ENCODE measurements at places on chromosomes 1 and 21. TPM values are rescaled to one million over a fixed set of nuclear protein-coding genes. Genes with fewer than 3 reads are reported as not detected.

TEX38 gene
- total RNA-seq = not detected

AKT3 gene
- total RNA-seq = 20.6 TPM

DNAJC11 gene
- total RNA-seq = 74.0 TPM

PLPP3 gene
- 117 TPM for total RNA-seq

PLEKHG5 gene
- 16.8 TPM for total RNA-seq

TAL1 gene
- 3.8 TPM for total RNA-seq

CDC14A gene
- total RNA-seq = 3.6 TPM

SLFNL1 gene
- total RNA-seq = 0.22 TPM

VHLL gene
- total RNA-seq = not detected

GRCh38 chr1:2494323-2494693, 18.2 kb downstream of the PLCH2 start:
- DNase-seq = no peak

DNA sequence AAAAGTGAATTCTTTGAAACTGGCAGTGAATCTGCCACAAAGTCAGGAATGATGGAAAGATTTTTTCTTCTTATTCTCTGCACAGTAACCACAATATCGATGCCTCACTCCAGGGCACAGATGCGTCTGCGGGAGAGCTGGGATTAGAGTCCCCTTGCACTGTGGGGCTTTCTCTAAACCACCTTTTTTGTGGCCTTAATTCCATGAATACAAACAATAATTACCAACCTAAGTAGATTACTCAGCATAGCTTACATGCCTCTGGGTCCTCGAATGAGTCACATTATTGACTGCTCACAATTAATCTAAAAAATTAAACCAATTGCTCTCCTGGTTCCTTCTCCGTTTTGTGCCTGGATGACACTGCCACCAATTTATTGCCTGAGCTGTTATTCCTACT, 125.8 kb downstream of the KAZN start:
- no peak for DNase-seq

- peak; percentile 71 for DNase-seq
Measured at GRCh38 chr1:52842643-52843310, at the start of gene ZYG11A. ZYG11A (plus strand) TSS chr1:52842760; CDS start chr1:52842884, 124 bp downstream.

- DNase-seq = no peak
Measured at GRCh38 chr1:148333875-148334338, 149.2 kb downstream of the PPIAL4G start.

DNA sequence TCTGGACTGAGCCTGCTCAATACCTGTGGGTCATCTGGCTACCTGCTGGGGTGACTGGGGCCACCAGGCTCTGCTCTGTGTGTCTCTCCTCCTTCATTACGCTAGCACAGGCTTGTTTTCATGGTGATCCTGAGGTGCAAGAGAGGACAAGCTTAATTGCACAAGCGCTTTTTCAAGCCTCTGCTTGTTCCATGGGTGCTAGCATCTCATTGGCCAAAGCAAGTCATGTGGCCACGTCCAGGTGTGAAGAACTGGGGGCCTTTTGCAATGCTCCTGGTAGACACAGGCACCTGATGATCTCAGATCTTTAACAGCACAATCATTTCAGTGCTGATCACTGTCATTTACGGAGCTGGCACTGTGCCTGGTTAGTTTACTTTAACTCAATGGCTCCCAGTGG, 114.6 kb downstream of the KAZN start:
- no peak for DNase-seq

DNA sequence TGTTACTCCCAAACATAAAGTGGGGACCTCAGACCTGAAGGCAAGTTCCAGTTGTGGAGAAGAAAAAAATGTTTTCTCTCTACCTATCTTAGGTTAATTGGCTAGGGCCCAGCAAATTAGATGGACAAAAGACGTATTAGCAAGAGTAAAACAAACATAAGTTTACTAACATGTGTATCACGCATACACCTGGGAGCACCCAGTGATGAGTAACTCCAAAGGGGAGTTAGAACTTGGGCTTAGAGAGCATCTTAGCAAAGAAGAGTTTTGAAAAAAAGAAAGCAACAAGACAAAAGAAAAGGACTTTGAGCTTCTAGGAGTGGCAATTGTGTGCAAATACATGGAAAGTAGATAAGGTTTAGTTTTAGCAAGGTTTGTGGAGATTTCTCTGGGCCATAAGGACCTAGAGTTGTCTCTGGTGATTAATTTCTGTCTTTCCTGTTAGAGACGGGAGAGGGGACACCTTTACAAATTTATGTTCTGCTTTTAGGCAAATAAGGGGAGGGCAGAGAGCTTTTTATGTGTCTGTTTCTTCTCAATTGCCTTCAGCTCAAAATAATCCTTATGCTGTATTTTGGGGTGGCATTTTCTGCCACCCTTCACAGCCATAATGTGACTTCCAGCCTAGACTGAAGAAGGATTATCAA, 76.7 kb upstream of the PTGFRN start:
- DNase-seq = no peak

GRCh38 chr21:37983336-37984095, 67.3 kb upstream of the KCNJ6 start:
- DNase-seq = no peak

DNA sequence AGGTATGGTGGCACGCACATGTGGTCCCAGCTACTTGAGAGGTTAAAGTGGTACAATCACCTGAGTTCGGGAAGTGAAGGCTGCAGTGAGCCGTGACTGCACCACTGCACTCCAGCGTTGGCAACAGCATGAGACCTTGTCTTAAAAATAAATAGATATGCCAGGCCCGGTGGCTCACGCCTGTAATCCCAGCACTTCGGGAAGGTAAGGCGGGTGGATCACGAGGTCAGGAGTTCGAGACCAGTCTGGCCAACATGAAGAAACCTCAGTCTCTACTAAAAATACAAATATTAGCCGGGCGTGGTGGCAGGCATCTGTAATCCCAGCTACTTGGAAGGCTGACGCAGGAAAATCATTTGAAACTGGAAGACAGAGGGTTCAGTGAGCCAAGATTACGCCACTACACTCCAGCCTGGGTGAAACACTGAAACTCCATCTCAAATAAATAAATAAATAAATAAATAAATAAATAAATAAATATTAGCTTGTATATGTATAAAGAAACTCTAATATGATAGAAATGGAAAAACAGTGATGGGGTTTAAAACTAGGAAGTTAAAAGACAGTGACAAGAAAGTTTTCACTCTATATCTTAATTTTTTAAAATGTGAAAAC, 18.8 kb downstream of the GATAD2B start:
- DNase-seq = no peak

DNA sequence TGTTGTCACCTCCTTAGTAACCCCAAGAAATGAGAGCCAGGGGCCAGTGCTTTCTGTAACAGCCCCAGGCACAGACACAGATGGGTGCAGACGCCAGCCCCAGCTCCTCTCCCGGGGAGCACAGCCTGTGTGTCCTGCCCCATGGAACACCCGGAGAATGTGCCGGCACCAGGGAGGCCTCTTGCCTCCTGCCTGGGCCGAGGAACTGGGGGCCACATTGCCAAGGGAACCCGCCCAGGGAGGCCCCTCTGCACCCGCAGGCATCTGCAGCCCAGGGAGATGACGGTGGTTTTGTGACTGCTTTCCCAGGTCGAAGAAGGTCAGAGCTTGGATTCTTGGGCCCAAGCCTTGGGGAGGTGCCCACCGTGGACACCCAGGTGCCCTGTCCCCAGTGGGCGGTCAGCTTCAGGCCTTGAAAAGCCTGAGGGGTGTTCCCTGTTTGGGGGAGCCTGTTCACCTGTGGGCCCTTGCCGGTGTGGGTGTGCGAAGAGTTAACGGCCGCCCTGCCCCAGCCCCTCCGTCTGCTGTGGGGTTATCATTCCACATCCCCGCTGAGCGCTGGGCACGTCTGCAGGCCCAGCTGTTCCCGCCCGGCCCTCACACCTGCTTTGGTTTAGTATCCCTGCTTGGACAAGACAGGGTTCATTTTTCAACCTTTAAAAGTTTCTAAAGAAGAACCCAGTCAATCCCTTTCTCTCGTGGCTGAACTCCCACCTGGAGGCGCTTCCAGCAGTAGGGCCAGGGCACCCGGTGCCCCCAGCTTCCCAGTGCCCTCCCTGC, 62.5 kb downstream of the MORN1 start:
- DNase-seq = no peak

DNA sequence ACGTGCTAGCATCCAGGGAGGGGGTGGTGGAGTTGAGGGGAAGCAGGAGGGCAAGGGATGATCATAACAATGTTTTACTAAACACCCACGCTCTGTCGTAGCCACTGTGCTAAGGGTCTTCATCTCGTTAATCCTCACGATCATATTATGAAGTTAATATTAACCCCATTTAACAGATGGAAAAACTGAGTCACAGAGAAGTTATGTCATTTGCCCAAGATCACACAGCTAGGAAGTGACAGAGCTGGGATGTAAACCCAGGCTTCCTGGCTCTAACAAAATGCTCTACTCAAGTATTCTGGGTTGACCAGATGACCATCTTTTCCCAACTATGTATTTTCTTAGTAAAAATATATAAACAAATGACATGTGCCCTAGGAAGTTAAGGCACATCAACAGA, 88.7 kb downstream of the TAS1R2 start:
- DNase-seq = no peak

- DNase-seq = no peak
Measured at GRCh38 chr1:99677416-99677815, 31.5 kb downstream of the PALMD start.

GRCh38 chr1:206706298-206706791, 21.6 kb downstream of the MAPKAPK2 start:
- DNase-seq = no peak

- DNase-seq = no peak
Measured at GRCh38 chr1:64923294-64923718, 43.0 kb downstream of the JAK1 start.

- no peak for DNase-seq
Measured at GRCh38 chr1:2496087-2496622, 20.1 kb downstream of the PLCH2 start.

GRCh38 chr1:44265656-44266358, 52.5 kb downstream of the DMAP1 start:
- DNase-seq = no peak

GRCh38 chr1:153985341-153985912, 712 bp downstream of the RAB13 start:
- DNase-seq = peak; percentile 60

- no peak for DNase-seq
Measured at GRCh38 chr1:109094377-109094803, 3.8 kb downstream of the TMEM167B start.

DNA sequence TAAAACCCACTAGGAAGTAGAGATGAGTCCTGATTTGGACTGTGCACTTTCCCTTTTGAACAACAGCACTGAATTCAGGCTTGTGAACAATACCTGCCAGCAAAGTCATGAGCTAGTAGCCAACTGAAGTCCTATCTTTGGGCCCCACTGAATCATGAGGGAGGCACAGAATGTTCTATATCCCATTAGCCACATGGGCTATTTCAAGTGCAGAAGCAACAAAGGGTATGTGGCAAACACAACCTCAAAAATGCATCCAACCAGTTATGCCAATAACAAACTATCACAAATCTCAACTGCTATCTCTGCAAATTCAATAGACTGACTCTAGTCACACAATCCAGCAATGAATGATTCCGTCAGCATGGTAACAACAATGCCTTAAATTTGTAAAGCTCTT, 276.0 kb downstream of the MRPL39 start:
- DNase-seq = no peak

- no peak for DNase-seq
Measured at GRCh38 chr1:180909462-180909976, 3.2 kb upstream of the KIAA1614 start.

DNA sequence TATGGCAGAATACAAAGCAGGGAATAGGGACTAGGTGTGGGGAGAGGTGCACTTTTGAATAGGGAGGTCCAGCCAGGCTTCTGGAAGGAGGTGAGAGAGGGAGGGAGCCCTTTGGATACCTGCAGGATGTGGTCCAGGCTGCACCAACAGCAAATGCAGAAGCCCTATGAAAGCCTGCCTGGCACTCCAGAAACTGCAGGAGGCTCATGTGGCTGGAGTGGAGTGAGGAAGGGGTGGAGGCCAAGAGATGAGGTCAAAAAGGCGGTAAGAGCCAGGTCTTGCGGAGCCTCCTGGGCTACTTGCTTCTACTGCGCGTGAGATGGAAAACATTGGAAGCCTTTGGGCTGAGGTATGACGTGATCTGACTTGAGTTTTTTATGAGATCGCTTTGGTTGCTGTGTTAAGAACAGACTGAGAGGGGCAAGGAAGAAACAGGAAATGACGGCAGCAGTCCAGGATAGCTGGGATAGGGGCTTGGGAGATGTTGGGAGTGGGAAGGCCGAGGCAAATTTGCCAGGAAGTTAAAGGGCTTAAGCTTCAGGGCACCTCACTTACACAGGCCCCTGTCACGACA, 4.4 kb upstream of the BATF3 start:
- DNase-seq = no peak

- DNase-seq = peak; percentile 58
Measured at GRCh38 chr1:109274533-109275476, 8.1 kb downstream of the PSRC1 start.

DNA sequence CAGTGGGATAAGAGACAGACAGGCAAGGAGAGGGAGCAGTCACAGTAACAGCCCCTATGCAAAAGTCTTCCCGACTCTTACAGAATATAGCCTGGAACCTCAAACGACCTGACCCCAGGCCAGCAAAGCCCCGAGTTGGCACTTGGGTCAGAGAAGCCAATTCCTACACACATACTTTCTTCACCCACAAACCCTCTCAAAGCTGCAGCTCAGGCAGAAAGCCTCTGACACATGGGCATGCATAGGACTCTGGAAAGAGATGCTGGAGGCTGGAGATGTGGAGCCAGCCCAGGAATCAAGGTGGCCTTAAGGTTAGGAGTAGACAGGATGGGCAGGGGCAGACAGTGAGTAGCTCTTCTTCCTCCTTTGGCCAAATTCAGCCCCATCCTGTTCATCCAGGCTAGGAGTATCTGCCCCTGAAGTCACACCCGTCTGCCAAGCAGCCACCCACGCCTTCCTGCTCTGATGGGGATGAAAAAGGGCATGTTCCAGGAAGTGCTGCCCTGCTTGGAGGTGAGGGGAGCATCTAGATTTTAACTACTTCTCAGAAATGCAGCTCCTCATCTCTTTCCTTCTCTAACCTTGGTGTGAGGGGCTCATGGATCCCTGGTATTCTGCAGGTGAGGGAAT, 7.8 kb downstream of the SLC41A1 start:
- DNase-seq = no peak

DNA sequence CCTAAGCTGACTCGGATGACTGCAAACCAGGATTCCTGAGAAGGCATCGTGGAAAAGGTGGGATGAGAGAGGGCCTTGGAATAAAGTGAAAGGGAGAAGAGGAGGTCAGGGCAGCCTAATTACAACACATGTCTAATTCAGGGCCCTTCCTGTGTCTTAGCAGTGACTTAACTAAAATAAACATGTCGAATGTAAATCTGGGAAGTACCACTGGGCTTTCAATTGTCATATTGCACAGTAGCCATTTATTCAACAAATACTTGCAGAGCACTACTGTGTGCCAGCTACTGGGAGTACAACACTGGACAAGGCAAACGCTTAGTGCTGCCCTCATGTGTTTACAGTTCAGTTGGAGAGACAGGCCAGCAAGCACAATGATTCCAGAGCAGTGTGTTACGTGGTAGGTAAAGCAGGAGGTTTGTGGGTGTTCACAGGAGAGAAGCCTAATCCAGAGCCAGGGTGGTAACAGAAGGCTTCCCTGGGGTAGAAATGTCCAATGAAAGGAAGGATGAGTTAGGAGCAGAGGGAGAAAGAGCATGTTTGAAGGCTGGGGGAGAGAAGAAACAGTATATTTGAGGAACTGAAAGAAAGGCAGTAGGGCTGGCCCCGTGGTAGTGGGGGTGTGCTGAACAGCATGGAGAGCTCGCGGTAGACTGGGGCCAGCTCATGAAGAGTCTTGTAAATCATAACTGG, 38.0 kb upstream of the RASAL2 start:
- peak; percentile 57 for DNase-seq
